Activated CD8-positive, alpha-beta memory T cell treated with anti-CD3 and anti-CD28 coated beads for 4 hours (primary cell): ENCODE measurements at places on chromosomes 2 and 18.

- no peak for DNase-seq
Measured at GRCh38 chr2:234292205-234292961, 204.5 kb downstream of the ARL4C start.

GRCh38 chr2:102337012-102337411, 18.6 kb upstream of the IL18R1 start:
- DNase-seq, result no peak

DNA sequence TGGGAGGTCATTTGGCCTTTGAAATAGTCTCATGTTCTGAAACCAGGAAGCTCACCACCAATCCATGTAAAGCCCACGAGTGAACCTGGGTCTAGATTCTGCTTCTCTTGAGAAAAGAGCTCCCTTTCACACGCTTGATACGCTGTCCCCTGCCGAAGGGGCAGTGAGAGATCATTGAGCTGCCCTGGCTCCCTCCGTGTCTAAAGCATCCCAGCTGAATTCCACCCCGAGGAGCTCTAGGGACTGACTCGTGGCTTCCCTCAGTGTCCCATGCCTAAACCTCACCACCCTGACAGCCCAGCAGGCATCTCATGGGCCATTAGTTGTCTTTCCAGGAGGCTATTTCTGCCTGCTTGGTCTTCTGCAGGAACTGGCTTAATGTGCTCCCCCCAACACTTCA, 68.6 kb downstream of the COL6A3 start:
- no peak for DNase-seq

GRCh38 chr2:68317971-68318913, 1.5 kb downstream of the CNRIP1 start:
- no peak for DNase-seq

- DNase-seq, result no peak
Measured at GRCh38 chr2:96144481-96145035, 682 bp downstream of the DUSP2 start.
